Psoas muscle (tissue), 8 donors: ENCODE measurements at places on chromosomes 1 and 21.

- no peak for DNase-seq
Observed at GRCh38 chr1:93186667-93187066, 6.1 kb downstream of the CCDC18 start.

- DNase-seq, result no peak
Observed at GRCh38 chr1:224801844-224802490, 127.5 kb upstream of the DNAH14 start.

DNA sequence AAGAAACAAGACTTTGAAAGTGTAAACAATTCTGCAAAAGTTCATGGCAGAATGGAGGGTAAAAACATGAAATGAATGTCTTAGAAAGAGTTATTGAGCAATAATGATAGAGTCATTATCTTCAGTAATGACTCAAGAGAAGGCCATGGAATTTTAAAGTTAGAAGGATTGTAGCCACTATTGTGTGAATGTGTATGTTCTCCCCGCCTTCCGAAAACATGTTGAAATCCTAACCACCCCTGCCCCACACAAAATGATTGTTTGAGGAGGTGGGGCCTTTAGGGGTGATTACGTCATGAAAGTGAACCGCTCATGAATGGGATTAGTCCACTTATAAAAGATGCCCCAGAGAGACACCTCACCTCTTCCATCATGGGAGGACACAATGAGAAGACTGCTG lies 93.8 kb upstream of the CCDC190 start:
- no peak for DNase-seq

- DNase-seq, result no peak
Observed at GRCh38 chr1:90715309-90715708, 1.8 kb downstream of the BARHL2 start.

DNA sequence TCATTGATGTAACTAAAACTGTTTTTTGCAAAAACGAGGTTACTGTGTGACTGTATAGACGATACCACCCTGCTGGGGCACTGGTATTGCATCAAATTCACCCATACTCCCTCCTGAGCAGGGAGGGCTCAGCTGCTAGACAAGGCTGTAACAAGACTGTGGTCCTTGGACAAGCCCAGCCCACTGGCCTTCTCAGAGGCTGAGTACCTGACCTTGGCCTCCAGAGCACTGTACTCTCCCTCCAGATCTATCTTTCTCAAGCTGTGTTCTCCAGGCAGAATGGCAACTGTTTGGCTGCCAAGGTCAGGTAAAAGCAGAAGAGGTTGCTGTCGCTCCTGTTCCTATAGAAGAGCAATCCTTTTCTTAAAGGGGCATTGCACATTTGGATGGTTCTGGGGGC lies 8.5 kb downstream of the OLFML2B start:
- no peak for DNase-seq
